ENCODE measurements at places on chromosomes 5 and 9. TPM values are rescaled to one million over a fixed set of nuclear protein-coding genes. Genes with fewer than 3 reads are reported as not detected.

HMCN2 gene
- total RNA-seq = not detected

PTGR1 gene
- 0.35 TPM for total RNA-seq

- no peak for DNase-seq
Observed at GRCh38 chr9:90092508-90092907, 487.7 kb downstream of the GADD45G start.

DNA sequence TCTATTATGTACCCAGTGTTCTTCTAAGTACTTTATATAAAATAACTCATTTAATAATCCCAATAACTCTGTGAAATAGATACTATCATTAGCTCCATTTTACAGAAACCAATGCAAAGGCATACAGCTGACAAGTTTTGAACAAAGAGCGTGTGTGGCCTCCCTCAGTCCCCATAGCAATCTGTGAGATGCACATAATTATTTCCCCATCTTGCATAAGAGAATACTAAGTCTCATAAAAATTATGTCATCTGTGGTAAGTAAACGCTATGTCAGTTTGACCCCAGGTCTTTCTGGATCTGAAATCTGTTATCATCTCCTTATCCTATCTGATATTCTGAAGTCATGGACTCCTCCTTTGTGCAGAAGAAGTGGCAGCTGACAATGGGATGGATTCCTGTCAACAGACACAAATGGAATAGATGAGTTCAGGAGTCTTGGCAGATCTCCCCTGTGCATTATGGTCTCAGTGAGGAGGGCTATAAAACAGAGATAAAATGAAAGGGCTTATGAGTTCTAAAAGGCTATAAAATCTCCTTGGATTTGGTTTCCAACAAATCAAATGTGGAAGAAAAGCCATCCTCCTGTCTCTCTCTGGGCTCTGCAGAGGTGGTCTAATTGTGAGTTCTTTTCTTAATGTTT, 162.5 kb upstream of the TLE4 start:
- no peak for DNase-seq

- DNase-seq = no peak
Observed at GRCh38 chr9:104863180-104863883, 64.6 kb downstream of the ABCA1 start.

DNA sequence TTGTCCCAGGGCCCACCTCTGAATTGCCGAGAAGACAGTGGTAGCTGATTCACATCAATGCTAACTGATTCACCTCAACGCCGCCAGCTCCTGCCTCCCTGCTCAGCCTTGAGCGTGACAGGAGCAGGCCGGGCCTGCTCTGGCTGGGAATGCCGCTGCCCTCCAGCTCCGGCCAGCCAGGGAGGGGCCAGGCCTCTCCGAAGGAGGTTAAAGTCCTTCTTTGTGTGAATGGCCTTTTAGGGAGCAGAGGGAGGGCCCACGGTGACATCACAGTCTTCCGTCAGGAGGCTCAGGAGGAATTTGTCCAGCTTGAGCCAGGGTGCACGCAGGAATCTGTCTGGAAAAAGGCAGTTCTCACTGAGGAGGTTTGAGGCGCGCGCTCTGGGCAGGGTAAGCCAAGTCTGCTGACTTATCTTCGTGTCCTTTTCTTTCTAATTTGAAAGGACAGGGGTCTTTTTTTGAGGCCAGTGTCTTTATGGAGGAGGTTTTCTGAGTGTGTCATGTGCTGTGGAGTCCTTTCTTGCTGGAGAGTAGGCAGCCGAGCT, 82.7 kb downstream of the C9orf152 start:
- no peak for DNase-seq

- DNase-seq = no peak
Observed at GRCh38 chr9:135062254-135062653, 25.2 kb upstream of the OLFM1 start.

GRCh38 chr5:179542170-179542569, 8.2 kb upstream of the RUFY1 start:
- no peak for DNase-seq

DNA sequence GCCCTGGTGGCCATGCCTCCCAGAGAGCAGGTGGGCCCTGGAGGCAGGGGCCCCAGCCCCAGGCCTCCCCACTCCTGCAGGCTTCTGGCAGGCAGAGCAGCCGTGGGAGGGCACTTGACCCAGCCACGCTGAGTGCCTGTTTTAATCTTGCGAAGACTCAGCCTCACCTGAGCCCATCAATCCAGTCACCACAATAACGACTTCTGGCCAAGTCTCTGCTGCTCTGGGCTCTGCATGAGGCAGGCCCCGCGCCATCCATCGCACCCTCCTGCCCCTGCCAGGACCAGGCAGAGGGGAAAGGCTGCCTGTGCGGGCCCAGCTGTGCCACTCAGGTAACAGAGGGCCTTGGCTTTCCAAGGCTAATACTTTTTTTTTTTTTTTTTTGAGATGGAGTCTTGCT, 32.8 kb downstream of the RASGEF1C start:
- no peak for DNase-seq

DNA sequence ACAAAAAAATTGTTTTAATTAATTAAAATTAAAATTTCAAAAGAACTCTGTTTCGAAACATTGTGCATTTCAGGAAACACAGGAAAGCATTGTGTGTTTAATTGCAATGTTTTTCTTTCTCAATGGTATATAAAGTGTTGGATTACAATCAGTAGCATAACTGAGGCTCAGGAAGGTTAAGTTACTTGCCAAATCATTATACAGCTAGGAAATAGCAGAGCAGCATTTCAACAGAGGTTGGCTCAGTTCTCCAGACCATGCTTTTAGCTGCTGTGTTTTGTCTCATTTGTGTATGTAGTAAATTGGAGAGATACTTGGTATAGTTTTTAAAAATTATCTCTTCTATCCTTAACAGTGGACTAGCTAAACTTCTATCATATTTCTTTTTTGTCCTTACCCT, 30.0 kb upstream of the CAMLG start:
- no peak for DNase-seq
